ENCODE measurements at places on chromosomes 4 and X.

DNA sequence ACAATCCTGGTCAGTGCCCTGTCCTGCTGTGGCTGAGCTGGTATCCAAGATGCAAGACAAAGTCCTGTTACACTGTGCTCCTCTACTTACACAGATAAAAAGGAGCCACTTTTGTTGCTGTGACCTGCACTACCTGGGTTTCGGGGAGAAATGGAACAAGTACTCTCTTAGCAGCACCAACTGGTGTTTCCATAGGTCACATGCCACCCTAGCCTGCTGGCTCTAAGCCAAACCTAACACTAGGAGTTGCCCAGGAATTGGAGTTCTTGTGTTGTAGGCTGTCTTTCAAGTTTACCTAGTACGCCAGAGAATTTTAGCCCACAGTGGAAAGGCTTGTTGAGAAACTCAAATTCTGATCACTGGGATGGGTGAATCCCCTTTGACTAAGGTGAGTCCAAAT lies 727.4 kb downstream of the FAM133A start:
- no peak for DNase-seq

GRCh38 chrX:47351706-47352105 lies 18.7 kb upstream of the ZNF157 start:
- DNase-seq = peak; percentile 8

DNA sequence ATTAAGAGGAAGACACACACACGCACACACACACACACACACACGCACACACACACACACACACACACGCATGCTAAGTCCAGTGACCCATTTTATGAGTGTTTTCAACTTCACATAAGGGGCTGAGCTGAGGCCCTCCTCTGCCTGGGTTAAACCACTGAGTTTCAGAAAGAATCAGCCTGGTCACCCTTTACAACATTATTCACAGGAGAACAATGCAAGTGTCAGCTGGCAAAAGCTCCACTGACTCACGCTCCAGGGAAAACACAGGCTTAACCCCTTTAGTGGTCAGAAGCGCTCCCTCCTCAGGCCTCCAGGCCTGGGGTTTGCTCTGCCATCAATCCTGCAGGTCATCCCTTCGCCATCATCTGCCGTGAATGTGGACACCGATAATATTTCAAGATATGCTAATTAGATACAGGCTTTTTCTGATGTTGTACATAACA lies 46.9 kb downstream of the ACOX3 start:
- peak; percentile 98 for DNase-seq

GRCh38 chrX:42135583-42136228 lies 212.4 kb upstream of the CASK start:
- no peak for DNase-seq

- DNase-seq = peak; percentile 50
These were observed 958 bp upstream of the UGT2B7 start for GRCh38 chr4:69095301-69095731.

GRCh38 chrX:69163936-69164741 lies 1.1 kb downstream of the PJA1 start:
- DNase-seq = peak; percentile 14

DNA sequence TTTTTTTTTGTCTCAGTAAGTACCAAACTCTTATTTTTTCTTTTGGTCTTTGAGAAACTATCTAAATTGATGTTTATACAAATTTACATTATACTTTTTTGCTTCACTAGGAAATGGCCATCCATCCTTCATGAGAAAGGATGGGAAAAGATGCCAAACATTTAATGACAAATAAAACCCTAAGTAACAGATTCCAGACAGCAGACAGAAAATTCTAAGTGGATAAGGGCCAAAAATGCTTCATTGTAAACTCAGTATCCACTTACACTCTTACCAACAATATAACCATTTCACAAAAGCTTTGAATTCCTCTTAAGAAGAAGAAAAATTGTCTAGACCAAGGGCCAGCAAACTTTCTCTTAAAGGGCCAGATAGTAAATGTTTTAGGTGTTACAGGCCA lies 3.5 kb downstream of the GUCY1B1 start:
- DNase-seq = no peak

DNA sequence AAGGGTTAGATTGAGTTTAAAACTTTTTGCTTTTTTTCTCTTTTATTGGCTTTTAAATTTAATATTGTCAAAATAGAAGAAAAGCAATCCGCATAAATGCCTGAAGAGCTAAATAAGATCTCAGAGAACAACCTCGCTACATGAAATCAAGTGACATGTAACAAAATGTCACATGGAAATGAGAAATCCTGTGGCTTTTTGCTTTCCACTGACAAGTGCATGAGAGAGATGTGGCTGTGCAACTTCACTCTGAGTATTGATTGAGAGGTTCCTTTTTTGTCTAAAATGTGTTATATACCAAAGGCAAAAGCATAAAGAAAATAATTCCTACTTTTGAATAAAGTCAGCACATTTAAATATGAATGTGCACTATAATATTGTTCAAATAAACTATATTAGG lies 263.5 kb downstream of the MAPK10 start:
- no peak for DNase-seq

DNA sequence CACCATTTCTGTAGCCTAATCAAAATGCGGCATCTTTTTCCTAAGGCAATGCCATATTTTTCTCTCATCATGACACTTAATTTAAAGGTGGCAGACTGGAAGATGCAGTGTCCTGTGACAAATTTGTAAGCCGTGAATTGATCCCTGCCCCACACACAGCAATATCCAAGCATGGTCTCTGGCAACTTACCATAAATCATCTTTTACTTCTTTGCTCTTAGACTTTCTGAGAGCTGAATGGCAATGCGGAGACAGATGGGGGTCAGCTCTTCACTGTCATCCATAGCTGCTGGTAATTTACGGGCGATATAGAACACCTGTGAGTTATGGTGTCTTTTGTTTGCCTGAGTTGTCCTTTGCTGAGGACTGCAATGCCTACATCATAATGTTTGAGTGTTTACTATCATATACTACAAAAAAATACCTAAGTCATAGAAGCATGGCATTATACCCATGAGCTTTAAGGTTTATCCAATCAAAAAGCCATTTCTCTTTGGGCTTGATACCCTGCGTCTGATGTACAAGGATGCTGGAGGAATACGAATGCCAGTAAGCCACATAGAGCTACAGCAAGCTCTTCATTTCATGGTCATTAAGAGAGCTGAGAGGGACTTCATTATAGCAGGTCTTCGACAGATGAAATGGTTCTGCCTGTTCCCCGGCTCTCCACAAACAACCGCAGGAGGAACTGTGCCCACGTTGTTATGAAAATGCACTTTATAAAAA lies 148.1 kb downstream of the TRIML1 start:
- no peak for DNase-seq

- DNase-seq = peak; percentile 88
These were observed 84.6 kb downstream of the SYNPO2 start for GRCh38 chr4:118973295-118973694.

- DNase-seq = no peak
These were observed 35.0 kb downstream of the RFC1 start for GRCh38 chr4:39331191-39331590.
